ENCODE measurements at places on chromosomes 11 and 22. TPM values are rescaled to one million over a fixed set of nuclear protein-coding genes. Genes with fewer than 3 reads are reported as not detected.
A peak's percentile ranks its signal among the peaks of the same experiment; 100 is the strongest.

DNA sequence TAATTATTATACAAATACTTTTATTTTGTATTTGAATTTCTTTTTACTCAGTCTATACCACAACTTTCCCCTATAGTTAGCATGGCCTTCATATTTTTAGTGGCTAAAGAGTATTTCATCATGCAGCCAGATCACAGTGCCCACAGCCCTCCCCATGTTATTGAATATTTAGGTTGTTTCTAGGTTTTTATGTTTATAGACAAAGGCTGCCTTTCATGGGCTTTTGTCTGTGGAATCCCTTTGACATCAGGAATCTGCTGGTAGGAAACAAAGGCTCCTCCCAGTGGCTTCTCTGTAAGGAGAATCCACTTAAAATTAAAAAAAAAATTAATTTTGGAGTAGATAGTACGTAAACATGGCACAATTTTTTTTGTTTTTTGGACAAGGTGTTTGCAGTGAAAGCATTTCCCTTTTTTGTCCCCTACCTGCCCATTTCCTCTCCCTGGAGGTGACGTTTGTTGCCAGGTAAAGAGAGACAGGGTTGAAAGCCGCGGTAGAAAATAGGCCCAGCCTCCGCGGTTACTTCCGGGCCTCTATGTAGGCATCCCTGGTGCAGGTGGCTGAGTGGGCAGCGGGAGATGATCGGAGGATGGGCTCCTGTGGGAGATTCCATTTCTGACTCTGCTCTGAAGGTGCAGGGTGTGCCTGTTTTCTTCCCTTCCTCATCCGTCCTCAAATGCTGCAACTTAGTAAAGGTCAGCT lies 82.2 kb upstream of the OR4B1 start:
- H3K4me1 ChIP-seq = no peaks in the 10 kb centered on the region
- H3K4me3 ChIP-seq = no peak overlapping the region
- H3K36me3 ChIP-seq = no peaks in the 10 kb centered on the region
- no peaks in the 10 kb centered on the region for H3K27me3 ChIP-seq

GRCh38 chr11:35107861-35108260 lies 31.1 kb upstream of the CD44 start:
- no peaks in the 10 kb centered on the region for H3K27me3 ChIP-seq
- H3K27ac ChIP-seq = no peak overlapping the region
- no peaks in the 10 kb centered on the region for H3K36me3 ChIP-seq

- no peaks in the 10 kb centered on the region for H3K4me1 ChIP-seq
- no peak overlapping the region for H3K27ac ChIP-seq
- no peaks in the 10 kb centered on the region for H3K36me3 ChIP-seq
- no peak overlapping the region for H3K4me3 ChIP-seq
- no peaks in the 10 kb centered on the region for H3K27me3 ChIP-seq
- DNase-seq = no peak
Observed at GRCh38 chr11:26229257-26229656, 102.7 kb upstream of the ANO3 start.

DNA sequence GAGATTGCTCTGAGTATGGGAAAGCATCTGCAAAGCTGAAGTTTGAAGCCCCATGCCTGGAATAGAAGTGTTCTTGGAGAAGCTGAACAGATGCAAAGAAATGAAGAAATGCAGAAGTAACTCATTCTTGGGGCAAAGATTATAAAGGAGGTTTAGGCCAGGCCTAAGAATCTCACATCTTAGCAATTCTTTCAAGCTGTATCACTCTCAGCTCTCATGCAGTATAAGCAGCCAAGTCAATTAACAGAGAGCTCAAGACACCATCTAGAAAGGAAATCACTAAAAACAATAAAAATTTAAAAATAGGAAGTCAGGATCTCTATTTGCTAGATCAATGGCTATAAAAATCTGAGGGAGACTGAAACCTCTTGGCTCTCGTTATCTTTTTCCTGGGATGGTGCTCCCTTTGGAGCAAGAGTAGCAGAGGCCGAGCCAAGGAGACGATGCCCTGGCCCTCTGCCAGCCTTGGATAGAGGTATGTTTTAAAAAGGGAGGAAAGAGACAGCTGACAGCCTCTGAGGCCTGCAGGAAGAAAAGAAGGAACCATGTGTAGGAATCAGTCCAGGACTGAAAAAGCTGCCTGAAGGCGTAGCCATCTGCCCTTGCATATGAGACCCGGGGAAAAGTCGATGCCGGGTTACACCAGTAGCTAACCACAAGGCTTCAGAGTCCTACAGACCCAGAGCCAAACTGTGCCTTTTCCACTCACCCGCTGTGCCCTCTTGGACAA lies 229.8 kb downstream of the BLID start:
- H3K36me3 ChIP-seq = no peaks in the 10 kb centered on the region
- peak; percentile 84 for DNase-seq
- no peak overlapping the region for H3K4me3 ChIP-seq
- H3K4me1 ChIP-seq = peaks cover 16% of the 10 kb centered on the region
- no peaks in the 10 kb centered on the region for H3K27me3 ChIP-seq

- H3K27ac ChIP-seq = no peak within 1 kb of the TSS
- no peaks in the 10 kb centered on the region for H3K36me3 ChIP-seq
- H3K4me1 ChIP-seq = peaks cover 29% of the 10 kb centered on the region
- no peak for DNase-seq
- no peak within 1 kb of the TSS for H3K4me3 ChIP-seq
Observed at GRCh38 chr22:24427500-24428164, at the start of gene ADORA2A. ADORA2A (plus strand) TSS chr22:24427599; CDS start chr22:24433405, 5,806 bp downstream.

DNA sequence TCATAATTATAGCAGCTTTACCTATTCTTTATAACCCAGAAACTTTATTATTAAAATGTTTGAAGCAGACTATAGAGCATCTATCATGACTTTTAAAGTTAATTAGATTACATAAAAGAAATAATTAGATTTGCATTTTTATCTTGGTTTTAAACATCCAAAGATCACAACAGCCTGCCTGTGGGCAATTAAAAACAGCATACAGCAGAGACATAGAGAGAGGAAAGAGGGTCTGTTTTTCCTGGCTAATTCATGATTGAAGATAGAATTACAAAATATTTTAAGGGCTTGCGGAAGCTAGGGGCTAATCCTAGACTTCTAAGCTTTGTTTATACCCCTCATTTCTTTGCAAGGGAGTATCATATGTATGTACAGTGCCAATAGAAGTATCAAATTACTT lies 178.1 kb downstream of the SOX6 start:
- H3K27ac ChIP-seq = no peak overlapping the region
- DNase-seq = no peak
- no peaks in the 10 kb centered on the region for H3K4me1 ChIP-seq
- no peak overlapping the region for H3K4me3 ChIP-seq

GRCh38 chr11:101428918-101429317 lies 154.9 kb downstream of the TRPC6 start:
- H3K36me3 ChIP-seq = no peaks in the 10 kb centered on the region
- peak overlapping the region; percentile 57 for H3K27ac ChIP-seq
- H3K27me3 ChIP-seq = no peaks in the 10 kb centered on the region
- H3K4me1 ChIP-seq = peaks cover 25% of the 10 kb centered on the region

DNA sequence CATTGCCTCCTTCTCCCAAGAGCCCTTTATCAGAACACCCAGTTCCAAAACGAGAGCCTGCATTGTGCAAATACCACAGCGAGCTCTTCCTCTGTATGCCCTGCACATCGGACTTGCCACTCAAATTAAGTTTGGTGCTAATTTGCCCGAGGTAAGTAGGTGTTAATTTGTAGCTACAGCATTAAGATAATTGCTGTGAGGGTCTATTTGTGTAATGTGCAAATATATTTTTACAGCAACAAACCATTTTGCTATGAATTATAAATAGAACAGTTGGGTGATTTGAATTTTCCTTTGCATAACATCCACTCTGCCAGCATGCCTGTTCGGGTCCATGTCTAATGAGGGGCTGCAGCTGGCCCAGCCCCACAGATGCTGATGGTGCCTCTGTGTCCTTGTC lies 8.1 kb downstream of the ARHGAP8 start:
- no peak overlapping the region for H3K4me3 ChIP-seq
- H3K4me1 ChIP-seq = no peaks in the 10 kb centered on the region
- H3K27ac ChIP-seq = no peak overlapping the region
- no peaks in the 10 kb centered on the region for H3K36me3 ChIP-seq
- DNase-seq = no peak

- H3K4me3 ChIP-seq = no peak overlapping the region
- no peaks in the 10 kb centered on the region for H3K4me1 ChIP-seq
- no peak for DNase-seq
- no peaks in the 10 kb centered on the region for H3K36me3 ChIP-seq
Observed at GRCh38 chr22:44887941-44888366, 121.9 kb downstream of the PHF21B start.

DNA sequence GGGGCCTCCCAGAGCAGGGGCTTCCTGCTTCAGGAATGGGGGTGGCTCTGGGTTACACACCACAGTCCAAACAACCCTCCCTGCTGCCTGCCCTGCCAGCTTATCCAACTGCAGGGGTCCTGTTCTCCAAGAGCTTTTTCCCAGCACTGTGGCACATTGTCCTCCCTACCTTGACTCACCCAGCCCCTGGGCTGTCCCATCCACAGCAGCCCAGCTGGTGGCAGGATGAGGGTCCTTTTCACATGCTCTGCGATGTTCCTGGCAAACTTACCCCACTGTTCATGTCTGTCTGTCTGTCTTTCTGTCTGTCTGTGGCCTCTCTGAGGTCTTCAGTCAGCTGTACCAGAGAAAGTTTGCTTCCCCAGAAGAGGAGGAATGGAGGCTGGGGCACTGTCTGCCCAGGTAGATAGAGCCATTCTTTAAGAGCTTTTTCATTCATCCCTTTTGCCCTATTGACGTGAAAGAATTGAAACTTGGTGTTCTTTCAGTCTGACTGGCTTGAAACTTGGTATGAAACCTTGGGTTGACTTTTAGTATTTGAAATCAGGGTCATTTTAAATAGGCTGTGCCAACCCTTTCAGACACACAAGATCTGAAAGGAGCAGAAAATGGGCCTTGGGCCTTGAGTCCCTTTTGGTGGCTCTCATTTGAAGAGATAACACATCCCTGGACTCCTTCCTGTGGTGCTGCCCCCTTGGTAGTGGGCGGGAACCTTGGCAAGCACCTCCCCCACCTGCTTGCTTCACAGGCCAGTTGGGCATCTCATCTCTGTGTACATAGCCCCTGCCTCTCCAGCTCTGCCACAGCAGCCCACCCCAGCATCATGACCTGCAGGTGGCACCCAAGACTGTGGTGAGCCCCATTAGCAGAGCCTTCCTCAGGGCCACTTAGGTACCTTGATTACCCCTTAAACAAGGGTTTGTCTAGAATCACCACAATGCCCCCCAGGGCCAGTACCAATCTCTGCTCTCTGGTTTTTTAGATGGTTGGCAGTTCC lies 74.6 kb upstream of the SUSD2 start:
- no peak for DNase-seq
- no peaks in the 10 kb centered on the region for H3K27me3 ChIP-seq
- no peak overlapping the region for H3K4me3 ChIP-seq
- peaks cover 47% of the 10 kb centered on the region for H3K4me1 ChIP-seq
- H3K36me3 ChIP-seq = peaks cover 5% of the 10 kb centered on the region
- H3K27ac ChIP-seq = peak overlapping the region; percentile 47

- peaks cover 63% of the 10 kb centered on the region for H3K36me3 ChIP-seq
- H3K27me3 ChIP-seq = no peaks in the 10 kb centered on the region
- H3K27ac ChIP-seq = no peak overlapping the region
Observed at GRCh38 chr11:76524919-76525318, 80.1 kb downstream of the EMSY start.

DNA sequence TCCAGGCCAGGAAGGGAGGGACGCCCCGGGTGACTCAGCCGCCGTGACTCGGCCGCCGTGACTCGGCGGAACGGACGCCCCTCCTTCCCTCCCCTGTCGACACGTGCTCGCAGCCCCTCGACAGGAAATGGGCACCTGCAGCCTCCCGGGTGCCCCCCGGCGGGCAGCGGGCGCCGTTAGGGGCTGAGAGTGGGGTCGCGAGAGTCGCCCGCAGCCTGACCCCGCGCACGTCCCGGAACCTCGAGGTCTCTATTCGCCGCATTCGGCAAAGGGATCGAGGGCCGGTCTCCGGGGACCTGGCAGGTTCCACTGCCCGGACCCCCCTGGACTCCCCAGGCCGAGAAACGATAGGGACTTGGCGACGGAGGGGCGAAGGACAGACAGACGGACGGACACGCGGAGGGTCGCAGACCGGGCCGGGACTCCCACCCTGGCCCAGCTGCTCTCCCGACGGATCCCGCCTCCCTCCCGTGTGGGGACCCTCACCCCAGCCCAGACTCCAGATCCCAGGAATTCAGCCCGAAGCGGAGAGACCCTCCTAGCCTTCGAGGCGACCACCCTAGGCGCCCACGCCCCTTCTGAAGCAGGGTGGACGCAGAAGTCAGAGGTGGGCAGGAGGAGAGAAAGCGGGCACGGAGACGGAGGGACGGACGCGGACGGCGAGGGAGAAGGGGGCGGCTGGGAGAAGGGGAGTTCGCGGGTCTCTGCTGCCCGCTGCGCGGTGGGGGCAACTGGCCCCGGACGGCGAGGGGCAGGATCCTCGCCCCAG lies 648 bp downstream of the FOSL1 start:
- H3K27me3 ChIP-seq = peaks cover 8% of the 10 kb centered on the region
- peak; percentile 82 for DNase-seq
- peak overlapping the region; percentile 70 for H3K4me3 ChIP-seq
- H3K36me3 ChIP-seq = no peaks in the 10 kb centered on the region
- peak overlapping the region; percentile 79 for H3K27ac ChIP-seq

- H3K4me1 ChIP-seq = peaks cover 24% of the 10 kb centered on the region
- peak overlapping the region; percentile 1 for H3K27ac ChIP-seq
- H3K27me3 ChIP-seq = no peaks in the 10 kb centered on the region
- no peak for DNase-seq
Observed at GRCh38 chr11:13338019-13338426, 60.4 kb downstream of the BMAL1 start.

GRCh38 chr11:865462-866430 lies 23.1 kb downstream of the TSPAN4 start:
- H3K4me1 ChIP-seq = peaks cover 1% of the 10 kb centered on the region
- H3K27ac ChIP-seq = no peak overlapping the region
- no peaks in the 10 kb centered on the region for H3K27me3 ChIP-seq
- H3K4me3 ChIP-seq = no peak overlapping the region

Gene ROBO3
- total RNA-seq = 10.0 TPM

Gene TBX1
- total RNA-seq = 4.3 TPM

Gene LIF
- 0.33 TPM for total RNA-seq

Gene MYRF
- under 0.01 TPM for total RNA-seq

Gene OR2AG2
- 0.41 TPM for total RNA-seq

Gene CDCA5
- total RNA-seq = 7.5 TPM

All from sigmoid colon (tissue), 7 donors.